ENCODE measurements at places on chromosomes 7 and 10.

- DNase-seq: no peak
These were observed 68.4 kb upstream of the HABP2 start for GRCh38 chr10:113484487-113484886.

DNA sequence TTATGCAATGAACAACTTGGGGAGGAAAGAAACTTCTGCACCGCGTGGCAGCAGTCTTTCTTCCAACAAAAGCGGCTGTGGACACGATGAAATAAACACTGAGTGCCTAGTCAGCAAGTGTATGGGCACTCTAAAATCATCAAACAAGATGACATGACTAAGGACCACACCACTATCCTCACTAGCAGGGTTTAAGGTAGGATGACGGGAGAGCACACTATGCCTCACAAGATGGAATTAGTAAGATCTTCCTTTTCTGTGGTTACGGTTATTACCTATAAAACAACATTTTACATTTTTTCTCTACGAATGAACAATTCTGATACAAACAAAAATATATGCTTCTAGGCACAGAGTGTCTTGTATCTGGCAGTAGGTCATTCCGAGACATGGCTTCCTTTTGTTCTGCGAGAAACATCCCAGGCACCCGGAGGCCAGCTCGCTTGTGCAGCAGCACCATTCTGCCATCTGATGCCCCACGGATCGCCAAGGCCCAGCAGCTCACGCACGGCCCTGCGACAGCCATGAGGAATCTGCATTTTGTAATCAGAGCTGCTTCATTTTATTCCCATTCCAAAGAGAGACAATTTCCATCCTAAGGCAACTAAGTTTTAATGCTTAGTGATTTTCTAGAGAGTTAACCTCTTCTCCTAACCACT, 54.1 kb upstream of the NCAPG2 start:
- DNase-seq: no peak

DNA sequence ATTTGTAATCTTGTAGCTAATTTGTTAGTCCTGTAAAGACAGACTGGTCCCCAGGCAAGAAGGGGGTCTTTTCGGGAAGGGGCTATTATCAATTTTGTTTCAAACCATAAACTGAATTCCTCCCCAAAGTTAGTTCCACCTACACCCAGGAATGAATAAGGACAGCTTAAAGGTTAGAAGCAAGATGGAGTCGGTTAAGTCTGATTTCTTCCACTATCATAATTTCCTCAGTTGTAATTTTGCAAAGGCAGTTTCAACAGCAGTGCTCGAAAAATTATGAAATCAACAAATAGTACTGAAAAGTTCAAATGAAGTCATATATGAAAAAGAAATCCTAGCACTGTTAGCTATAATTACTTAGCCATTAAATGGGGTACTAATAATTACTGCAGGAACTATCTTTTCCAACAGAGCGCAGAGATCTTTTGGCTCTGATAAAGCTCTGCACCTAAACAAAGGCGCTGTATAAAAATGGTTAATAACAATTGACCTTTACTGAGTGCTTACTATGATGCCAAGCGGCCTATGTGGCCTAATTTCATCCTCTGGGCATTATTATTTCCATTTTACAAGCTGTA, 756 bp upstream of the SEC24C start:
- no peak for DNase-seq

- no peak for DNase-seq
These were observed 55.5 kb upstream of the LHFPL3 start for GRCh38 chr7:104272767-104273384.
